ENCODE measurements at places on chromosomes 11 and 22.

GRCh38 chr22:48944433-48944750, 883.3 kb downstream of the BRD1 start:
- no peak for DNase-seq

- DNase-seq = no peak
Measured at GRCh38 chr11:102669664-102670063, 35.9 kb downstream of the MMP27 start.

- DNase-seq = no peak
Measured at GRCh38 chr11:35419830-35420333, 524 bp upstream of the SLC1A2 start.

- no peak for DNase-seq
Measured at GRCh38 chr22:32994898-32995297, 63.3 kb downstream of the SYN3 start.

DNA sequence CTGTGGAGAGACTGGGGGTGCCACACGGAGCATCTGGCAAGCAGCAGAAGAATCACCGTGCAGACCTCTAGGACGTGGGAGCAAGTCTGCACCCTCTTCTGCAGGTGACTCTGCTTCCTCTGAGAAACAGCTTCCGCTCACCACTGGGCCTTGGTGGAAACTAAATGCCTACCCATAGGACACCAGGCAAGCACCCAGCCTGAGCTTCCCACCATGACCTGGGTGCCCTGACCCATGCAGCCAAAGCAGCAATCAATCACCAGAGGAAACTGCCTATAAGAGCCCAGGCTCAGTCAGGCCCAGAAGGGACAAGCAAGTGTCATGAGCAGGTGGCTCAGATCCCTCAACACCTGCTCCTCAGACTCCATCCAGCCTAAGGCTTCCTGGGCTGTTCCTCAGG, 63.4 kb downstream of the IGLL5 start:
- no peak for DNase-seq

DNA sequence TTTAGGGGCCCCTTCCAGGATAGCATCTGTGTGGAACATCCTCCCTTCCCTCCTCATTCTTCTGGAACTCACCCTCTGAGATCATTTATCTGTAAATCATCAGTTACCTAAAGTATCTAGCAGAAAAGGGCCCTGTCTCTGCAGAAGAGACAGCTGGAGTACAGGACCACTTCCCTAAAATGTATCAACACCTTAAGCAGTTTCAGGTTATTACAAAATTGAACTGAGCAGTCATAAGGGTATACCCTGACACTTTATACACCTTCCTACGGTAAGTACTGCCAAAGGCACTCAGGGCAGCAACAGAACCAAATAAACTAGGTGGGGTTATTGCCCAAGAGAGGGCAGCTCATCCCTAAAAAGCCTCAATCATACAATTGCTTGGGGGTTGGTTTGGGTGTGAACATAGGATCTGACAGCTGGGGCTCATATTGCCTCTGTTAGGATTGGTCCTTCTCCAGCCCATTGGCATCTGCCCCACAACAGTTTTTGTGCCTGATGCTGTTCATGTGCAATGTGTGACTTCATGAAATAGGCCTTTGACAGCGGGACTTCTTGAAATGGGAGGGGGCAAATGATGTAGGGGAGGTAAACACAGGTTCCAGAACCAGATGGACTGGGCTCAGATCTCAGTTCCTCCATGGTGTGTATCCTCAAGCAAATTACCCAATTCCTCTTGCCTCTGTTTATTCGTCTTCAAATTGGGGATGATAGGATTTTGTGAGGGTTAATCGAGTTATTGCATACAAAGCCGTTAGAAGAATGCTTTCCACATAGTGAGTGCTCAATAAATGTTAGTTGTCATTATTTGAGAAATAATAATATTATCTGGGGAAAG, 2.9 kb downstream of the POU2AF3 start:
- DNase-seq = no peak

- DNase-seq = peak; percentile 52
Measured at GRCh38 chr11:130677486-130678153, 229.2 kb downstream of the ADAMTS15 start.

Measured in iPS DF 19.7 (cell line).